ENCODE measurements at places on chromosomes 3 and 15. TPM values are rescaled to one million over a fixed set of nuclear protein-coding genes. Genes with fewer than 3 reads are reported as not detected.

The ANKDD1A gene
- 0.60 TPM for total RNA-seq

DNA sequence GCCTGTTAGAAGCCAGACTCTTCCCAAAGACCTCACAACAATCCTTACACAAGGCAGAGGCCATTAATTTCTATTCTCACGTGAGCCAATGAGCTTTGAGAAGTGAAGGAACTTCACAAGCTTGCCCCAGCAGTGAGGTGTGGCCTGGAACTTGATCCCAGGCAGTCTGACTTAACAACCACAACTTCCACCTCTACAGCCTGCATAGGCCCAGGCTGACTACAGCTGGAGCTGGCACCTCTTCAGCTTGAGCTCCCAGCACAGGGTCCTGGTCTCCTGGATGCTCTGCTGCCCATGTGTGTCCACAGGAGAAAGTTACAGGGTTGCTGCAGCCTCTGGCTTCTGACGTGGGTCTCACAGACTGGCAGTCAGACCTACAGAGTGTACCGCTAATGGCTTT lies 111.0 kb downstream of the ERC2 start:
- DNase-seq: no peak

- no peak for DNase-seq
These were observed 68.6 kb upstream of the TPRG1 start for GRCh38 chr3:189103208-189103607.

DNA sequence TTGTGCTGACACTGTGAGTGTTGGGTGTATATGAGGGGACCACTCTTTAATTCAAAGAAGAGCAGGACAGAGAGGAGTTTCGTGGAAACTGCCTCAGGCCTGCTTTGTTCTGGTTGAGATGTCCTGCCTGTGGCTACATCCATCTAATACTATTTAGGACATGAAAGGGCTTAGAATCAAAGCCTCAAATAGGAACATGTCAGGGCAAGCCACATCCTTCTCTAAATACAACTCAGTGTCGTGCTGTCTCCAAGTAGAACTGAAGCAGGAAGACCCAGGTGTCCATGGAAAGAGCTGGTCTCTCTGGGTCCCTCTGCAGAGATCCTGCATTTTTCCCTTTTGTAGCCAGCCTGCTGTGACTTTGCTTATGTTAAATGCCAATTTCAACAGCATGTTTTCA lies 156.2 kb upstream of the UMPS start:
- no peak for DNase-seq

DNA sequence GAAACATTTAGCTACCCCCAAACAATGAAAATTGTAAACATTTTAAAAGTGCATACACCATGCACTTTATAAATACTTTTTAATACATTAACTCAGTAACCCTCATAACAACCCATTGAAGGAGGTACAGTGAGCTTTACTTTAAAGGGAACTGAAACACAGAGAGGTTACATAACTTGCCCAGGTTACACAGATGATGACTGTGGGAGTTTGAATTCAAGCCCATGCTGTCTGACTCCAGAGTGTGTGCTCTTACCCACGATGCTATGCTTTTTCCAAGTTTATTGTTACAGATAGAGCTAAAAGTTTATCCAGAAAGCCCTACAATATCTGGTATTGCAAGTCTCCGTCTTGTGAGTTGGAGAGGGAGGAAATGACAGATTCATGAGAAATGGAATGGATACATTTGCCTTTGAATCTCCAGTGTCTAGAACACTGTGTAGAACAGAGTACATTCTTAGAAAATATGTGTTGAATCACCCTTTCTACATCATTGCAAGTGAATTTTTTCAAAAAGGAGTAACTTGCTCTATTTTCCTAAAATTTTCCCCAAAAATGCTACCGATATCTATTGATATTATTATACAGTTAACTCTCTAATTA lies 428.3 kb downstream of the NAALADL2 start:
- DNase-seq: no peak

Measured in HT-29 (cell line).